Activated gamma-delta T cell treated with Interleukin-2 at 50 U/mL for 16 hours (primary cell): ENCODE measurements at places on chromosomes 7 and 10.

- DNase-seq, result no peak
Observed at GRCh38 chr10:102763037-102763607, 19.4 kb downstream of the WBP1L start.

- no peak for DNase-seq
Observed at GRCh38 chr7:115552766-115553165, 477.8 kb downstream of the TFEC start.

- no peak for DNase-seq
Observed at GRCh38 chr10:6145166-6145987, 56.5 kb downstream of the RBM17 start.

DNA sequence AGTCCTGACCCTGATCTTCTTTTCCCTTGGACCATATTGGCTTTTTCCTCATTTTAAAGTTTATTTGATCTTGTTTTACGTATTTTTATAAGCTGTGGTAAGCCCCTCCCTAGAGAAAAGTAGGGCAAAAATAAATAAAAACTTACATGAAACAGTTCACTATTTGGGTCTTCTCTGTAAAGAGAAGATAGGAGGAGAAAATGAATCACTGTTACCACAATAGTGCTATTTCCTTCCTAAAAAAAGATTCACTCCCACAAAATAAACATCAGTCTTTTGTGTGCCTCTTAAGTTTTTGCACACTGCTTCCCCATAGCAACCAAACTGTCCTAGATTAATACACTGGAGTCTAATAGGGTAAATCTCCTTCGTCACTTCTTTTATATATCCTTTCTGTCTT is 1.4 kb upstream of the SVIL start:
- no peak for DNase-seq

DNA sequence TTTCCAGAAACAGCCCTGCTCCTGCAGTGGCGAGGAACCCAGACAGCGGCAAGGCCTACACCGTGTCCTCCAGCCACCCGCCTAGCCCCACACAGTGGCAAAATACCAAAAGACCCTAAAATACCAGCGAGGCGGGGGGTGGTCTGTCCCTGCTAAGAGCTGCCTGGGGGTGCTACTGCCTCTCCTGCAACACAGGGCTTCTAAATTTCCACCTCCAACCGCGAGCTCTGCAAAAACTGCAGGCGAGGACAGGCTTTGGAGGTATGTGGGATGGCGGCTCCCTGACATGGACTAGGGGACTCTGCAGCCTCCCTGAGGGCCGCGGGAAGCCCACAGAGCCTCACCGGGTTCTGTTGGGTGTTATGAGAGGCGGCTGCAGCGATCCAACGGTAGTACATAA is 122.3 kb downstream of the WDR37 start:
- no peak for DNase-seq

GRCh38 chr10:5035356-5035755 is 31.7 kb upstream of the AKR1C2 start:
- DNase-seq, result no peak

DNA sequence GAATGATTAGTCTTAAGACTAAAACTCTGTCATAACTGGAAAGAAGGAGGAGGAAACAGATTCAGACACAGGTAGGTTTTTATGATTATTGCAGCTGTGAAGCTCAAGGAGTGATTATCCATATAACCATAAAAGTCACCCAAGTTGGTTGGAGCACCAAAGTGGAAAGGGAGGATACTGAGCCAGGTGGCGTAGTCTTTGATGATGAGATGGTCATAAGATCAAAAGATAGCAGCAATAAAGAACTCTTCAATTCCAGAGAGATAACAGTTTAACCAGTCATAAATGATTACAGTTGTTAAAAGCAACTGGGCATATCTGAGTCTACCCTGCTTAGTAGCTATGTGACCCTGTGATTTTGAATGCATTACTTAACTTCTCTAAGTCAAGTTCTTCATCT is 8.4 kb downstream of the ABCB1 start:
- no peak for DNase-seq

GRCh38 chr7:141039376-141039775 is 24.6 kb upstream of the MRPS33 start:
- no peak for DNase-seq

GRCh38 chr7:92644406-92645113 is 54.4 kb upstream of the FAM133B start:
- DNase-seq, result no peak

DNA sequence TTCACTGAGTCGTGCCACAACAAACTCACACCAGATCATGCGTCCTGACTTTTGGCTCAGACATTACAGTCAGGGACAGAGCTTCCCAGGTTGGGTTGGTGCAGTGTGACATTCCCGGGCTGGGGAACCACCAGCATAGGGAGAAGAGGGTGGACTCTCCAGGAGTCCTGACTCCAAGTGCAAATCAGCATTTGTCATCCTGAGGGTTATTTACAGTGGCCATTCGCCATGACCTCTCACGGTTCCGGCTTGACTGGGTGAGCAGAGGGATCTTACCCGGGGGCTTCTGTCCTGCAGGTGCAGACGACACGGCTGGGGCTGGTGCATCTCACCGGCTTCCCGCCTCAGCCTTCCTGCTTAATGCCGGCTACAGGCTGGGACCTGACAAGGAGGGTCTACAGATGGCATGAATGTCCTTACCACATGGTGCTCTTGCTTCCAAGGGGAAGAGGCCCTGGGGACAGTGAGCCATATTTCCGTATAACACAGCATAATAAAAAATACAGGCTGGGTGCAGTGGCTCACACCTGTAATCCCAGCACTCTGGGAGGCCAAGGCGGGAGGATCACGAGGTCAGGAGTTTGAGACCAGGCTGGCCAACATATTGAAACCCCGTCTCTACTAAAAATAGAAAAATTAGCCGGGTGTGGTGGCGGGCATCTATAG is 12.5 kb upstream of the INTS1 start:
- DNase-seq, result no peak

DNA sequence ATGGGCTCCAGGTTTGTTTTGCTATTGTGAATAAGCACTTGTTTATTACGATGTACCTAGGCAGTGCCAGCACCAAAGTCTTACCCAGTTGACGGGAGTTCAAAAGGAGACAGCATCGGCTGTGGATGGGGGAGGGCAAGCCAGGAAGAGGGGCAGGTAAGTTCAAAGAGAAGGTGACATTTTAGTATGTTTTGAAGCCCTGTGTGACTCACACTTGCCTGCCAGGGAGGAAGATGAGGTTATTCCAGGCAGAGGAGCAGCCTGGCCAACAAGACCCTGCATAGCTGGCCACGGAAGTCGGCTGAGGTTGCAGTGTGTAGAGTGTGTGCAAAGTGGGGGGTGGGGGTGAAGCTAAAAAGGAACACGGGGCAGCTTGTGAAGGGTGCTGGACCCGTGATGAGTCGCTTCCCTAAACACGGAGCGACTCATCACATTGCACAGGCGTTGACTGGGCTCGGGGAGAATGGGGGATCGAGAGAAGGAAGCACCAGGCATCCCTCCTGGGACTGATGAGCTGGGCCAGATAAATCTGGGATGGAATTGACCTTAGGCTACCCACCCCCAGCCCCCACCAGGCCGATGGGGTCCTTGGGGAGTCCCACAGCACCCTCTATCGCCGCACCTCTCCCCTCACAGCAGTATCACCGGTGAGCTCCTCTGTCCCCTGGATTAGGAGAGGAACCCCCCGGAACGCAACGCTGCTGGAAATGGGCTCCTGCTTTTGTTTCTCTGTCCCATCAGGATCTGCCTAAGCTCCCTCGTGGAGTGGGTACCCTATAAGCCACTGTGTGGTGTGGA is 97.9 kb upstream of the IKZF1 start:
- DNase-seq, result peak; percentile 77

- no peak for DNase-seq
Observed at GRCh38 chr7:129494041-129494440, 8.3 kb upstream of the SMKR1 start.
